Glutamatergic neuron (in vitro differentiated cells): ENCODE measurements at places on chromosomes 7 and 10.

DNA sequence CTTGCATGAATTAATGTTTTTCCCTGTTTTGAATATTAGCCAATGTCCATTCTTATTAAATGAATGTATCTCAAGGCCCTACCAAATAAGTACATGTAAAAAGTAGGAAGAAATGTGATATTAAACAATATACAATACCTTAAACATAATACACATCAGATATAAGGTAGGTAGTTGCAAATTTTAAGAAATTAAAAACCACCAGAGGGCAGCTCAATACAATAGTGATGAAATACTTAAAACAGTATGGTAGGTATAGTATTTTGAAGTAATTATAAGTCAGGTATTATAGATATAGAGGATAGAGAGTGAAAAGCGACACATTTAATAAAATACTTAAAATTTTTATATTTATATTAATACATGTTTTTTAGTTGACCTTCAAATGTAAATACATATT, 43.6 kb upstream of the CDK14 start:
- no peak for DNase-seq

GRCh38 chr10:16656895-16657294, 135.2 kb upstream of the C1QL3 start:
- DNase-seq: no peak

GRCh38 chr7:31098642-31099360, 46.7 kb downstream of the ADCYAP1R1 start:
- no peak for DNase-seq

DNA sequence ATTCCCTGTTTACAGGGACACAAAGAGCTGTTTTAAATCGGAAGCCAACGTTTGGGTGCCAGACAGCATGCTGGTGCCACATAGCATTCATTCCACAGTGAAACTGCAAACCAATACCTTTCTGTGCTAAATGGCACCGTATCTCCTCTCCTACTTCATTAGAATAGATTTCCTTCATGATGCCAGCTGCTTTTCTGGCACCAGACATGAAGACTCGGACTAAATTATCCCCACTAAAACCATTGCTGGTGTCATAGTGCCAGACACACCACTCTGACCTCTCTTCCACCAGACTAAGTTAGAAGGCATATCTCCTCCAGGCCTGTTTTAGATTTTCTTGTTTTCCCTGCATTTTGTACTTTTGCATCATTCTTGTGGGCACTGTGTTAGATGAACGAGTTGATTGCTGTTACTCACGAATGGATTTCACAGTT, 155.1 kb downstream of the ETV1 start:
- no peak for DNase-seq

DNA sequence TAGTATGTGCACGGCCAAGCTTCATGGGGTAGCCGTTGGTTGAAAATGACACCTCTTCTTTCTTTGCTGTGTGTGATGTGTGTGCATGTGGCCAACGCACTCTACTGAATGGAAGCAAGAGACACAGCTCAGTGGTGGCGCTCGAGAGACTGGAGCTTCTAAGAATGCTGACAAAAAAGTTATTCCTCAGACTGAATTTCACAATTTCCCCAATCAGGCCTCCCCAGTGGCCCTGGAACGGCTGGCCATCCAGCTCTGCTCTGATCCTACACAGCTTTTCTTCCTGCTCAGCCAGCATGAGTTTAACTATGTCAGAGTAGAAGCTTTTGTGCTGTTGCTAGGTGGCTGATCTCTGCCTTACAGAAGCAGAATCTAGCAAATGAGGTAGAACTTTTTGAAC, 186.7 kb upstream of the PLXDC2 start:
- no peak for DNase-seq

DNA sequence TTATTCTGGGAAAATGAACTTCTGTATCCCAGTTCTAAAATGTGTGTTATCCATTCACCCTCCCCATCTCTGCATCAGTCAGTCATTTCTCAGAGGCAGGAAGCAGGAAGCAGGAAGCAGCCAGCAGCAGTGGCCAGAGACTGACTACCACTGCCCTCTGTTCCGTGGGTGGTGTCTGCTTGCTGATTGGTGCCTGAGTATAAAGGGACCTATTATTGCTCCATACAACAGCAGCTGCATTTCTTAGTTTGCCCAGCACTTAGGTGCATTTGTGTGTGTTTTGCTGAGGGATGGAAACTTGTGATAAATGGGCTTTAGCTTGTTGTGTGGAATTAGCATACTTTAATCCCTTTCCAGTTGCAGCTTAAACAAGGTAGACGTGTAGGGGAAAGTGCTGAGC, 582.2 kb downstream of the SORCS1 start:
- no peak for DNase-seq

DNA sequence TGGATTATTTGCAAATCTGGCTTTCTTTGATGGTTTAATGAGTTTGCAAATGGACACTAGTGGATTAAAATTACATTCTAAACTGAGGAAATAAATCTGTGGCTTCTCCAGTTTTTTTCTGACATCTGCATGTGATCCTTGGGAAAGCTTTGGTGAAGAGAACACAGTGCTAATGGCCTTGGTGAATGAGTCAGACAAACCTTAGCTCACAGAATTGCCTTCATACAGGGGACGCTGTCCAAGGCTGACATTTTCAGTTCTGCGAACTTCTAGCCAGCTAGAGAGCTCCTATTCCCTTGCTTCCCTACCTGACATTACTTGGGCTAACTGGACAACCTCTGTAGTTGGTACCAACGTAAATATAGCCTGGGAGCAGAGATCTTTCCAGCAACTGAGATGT, 21.2 kb downstream of the BMPER start:
- no peak for DNase-seq

- DNase-seq: no peak
Measured at GRCh38 chr10:127210936-127211466, 14.6 kb upstream of the INSYN2A start.

DNA sequence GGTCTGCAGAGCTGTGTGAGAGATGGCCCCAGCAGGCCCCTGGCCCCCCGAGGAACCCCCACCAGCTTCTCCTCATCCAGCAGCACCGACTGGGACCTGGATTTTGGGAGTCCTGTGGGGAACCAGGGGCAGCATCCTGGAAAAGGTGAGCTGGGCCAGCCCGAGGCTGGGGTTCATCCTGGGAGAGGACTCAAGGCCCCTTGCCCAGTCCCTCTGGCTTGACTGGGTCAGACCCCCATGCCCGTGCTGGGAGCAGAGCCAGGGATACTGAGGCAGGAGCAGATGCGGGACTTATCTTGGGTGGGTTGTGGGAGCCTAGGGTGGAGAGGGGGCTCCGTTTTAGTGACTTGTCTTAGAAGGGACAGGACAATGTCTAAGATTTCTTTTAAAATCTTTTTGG, 47.5 kb downstream of the ZNF467 start:
- no peak for DNase-seq

DNA sequence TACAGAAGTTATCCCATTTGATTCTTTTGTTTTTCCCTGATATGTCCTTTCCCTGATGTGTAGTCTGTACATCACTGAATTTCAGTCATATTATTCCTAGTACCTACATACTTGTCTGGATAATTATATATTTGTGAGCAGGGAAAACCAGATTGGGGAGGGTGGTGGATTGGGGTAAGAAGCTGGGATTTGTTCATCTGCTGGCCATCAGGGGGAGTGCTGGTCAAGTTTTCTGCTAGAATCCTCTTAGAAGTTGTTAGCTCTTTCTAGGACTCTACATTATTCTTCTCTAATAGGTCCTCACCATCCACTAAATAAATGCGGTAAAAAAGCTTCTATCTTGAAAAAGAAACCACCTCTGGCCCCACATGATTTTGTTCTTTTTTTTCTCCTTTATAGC, 232.7 kb upstream of the TAC1 start:
- peak; percentile 39 for DNase-seq

DNA sequence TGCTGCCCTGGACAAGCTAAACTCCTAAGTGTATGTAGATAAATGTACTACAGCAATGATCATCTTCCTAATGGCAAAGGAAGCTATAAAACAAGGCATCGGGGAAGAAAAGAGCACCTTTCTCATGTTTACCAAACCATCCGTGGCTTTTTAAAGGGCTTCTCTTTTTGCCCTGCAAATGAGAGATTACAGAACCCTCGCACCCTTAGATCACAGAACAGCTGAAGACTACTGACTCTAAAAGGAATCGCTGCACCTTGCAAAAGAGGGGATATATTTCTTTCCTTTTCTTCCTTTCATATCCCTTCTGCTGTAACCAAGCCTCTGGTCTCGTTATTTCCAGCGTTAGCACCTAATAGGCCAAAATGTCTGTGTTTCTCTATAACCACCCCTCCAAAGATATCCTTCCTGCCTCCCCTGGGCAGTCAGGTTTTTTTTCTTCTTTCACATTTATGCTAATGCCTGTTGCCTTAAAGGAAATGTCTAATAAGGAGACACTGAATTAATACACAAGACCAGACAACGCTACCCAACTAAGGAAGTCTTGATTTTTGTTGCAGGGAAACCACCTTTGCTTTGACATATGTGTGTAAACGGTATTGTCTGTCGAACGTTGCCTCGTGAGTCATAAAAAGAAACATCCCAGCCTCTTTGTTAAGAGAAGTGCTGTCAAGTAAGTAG, 10.5 kb downstream of the ST8SIA6 start:
- no peak for DNase-seq
